Progenitor cell of endocrine pancreas (in vitro differentiated cells): ENCODE measurements at places on chromosomes 12 and 14. TPM values are rescaled to one million over a fixed set of nuclear protein-coding genes. Genes with fewer than 3 reads are reported as not detected.

GARIN6 gene
- not detected in 2 replicates for total RNA-seq

DNA sequence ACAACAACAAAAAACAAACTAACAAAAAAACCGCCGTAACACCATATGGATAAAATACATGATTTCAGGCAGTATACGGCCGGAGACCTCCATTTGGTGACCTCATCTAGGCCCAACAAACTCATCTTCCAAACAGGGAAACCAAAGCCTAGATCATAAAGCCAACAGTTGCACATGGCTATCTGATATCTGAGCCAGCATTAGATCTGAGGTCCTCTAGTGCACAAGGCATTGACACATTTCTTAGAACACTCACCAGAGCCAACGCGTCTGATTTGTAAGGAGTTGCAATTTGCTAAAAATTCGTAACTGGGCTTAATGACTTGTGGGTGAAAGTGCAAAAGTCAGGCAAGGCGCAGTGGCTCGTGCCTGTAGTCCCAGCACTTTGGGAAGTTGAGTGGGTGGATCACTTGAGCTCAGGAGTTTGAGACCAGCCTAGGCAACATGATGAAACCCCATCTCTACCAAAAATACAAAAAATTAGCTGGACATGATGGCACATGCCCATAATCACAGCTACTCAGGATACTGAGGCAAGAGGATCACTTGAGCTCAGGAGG is 42.0 kb upstream of the NUDT4 start:
- no peak for DNase-seq

- no peak for DNase-seq
These were observed 216.2 kb downstream of the ZFP36L1 start for GRCh38 chr14:68576496-68577244.

GRCh38 chr12:54272214-54272613 is 7.7 kb downstream of the CBX5 start:
- DNase-seq = no peak

DNA sequence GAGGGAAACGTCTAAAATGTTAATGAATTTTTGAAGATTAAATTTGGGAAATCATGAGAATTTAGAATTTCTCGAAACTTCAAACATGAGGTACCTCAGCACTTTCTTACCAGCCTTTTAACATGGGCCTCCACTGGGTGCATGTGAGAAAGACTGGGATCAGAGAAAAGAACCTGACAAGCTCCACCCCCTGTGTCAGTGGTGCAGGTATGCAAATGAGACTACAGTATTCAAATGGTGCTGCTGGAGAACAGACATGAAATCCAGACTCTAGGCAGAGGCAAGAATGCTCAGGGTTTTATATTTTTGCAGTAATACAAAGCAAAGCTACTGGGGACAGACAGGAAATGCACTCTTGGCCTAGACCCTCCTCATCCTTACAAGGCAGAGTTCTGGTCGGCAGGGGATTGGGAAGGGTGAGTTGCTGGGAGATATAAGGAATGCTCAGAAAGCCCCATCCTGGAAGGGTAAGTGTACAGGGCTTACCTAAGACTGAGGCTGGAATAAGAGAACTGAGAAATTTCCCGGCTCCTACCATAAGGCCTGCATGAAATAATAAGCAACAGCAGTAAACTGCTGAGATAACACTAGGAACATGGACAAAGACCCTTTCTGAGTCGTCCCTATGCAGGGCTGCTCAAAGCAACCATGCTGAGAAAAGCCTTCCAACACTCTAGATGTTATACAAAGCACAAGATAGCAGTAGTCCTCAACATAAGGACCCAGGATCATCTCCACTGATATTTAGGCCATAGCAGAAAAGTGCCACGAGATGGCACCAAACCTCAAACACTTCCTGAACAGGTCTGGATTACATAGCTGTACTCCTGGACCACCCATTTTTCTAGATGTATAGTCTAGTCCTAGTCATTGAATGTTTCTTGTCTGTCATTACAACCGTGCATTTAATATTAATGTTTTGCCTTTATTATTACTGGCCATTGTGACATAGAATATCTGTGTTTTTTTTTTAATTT is 260.8 kb downstream of the RASSF9 start:
- no peak for DNase-seq

DNA sequence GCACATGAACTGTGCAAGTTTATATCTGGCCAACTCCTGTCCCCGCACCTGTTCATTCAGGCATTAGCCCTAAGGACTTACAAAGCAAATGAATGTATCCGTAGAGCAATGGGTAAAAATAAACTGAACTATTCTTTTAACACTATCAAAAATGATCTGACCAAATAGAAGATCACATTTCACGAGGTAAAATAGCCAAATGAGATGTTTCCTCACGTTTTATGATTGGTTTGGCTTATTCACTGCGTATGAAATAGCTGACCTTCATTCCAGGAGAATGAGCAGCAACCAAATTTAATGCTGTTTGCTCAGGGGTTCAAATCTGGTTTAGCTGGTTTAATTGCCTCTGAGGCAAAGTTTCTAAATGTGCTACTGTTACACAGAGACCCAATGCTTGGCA is 216.0 kb upstream of the EEA1 start:
- DNase-seq = no peak

DNA sequence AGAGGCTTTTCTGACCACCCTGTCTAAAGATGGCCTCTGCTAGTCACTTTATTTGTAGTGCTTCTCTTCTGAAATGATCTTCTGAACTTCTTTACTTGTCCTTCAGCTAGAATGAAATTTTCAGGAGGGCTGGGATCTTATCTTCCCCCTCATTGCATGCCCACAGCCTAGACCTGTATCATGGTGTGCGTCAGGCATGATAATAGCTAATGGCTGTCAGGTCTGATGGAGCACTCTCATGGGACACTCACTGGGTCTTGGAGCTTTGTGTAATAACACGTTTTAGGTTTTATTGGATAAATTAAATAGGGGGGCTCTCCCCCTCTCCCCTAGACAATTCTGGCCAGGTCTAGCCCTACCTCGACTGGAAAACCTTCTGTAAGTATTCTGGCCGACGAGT is 97.1 kb upstream of the NRXN3 start:
- DNase-seq = no peak
